ENCODE measurements at places on chromosomes 12 and 14. TPM values are rescaled to one million over a fixed set of nuclear protein-coding genes. Genes with fewer than 3 reads are reported as not detected.

OXA1L gene
- 78.6 TPM for total RNA-seq

CLEC4D gene
- not detected for total RNA-seq

MANSC4 gene
- total RNA-seq: not detected

TAS2R9 gene
- total RNA-seq: not detected

RND1 gene
- total RNA-seq: not detected

DNA sequence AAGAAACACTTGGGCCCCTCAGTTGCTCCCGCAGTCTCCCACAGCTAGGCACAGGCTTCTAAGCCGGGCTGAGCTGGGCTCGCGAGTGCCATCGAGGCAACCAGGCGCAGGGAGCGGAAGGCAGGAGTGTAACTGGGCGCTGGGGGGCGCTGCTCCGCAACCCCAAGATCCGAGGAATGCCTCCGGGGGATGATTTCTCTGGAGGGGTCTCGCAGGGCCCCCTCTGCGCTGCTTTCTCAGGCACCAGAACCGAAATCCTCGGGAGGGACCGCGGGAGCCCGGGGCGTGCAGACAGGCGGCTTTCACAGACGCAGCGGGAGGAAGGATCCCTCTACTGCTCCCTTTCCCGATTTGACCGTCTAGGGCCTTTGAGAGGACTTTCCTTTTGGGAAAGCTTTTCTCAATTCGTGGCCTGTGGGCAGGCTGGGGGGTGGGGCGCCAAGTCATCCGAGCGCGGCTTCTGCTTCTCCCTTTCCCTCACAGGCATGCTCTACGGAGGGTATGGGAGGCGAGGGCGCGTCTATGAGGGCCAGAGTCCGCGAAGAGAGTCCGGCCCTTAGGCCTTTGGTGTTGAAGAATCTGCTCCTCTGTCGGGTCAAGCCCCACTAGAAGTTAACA, 4.3 kb upstream of the NKX2-1 start:
- peaks cover 93% of the 10 kb centered on the region for H3K27me3 ChIP-seq
- H3K36me3 ChIP-seq: no peaks in the 10 kb centered on the region
- no peak overlapping the region for H3K4me3 ChIP-seq
- H3K27ac ChIP-seq: no peak overlapping the region
- no peak for DNase-seq

DNA sequence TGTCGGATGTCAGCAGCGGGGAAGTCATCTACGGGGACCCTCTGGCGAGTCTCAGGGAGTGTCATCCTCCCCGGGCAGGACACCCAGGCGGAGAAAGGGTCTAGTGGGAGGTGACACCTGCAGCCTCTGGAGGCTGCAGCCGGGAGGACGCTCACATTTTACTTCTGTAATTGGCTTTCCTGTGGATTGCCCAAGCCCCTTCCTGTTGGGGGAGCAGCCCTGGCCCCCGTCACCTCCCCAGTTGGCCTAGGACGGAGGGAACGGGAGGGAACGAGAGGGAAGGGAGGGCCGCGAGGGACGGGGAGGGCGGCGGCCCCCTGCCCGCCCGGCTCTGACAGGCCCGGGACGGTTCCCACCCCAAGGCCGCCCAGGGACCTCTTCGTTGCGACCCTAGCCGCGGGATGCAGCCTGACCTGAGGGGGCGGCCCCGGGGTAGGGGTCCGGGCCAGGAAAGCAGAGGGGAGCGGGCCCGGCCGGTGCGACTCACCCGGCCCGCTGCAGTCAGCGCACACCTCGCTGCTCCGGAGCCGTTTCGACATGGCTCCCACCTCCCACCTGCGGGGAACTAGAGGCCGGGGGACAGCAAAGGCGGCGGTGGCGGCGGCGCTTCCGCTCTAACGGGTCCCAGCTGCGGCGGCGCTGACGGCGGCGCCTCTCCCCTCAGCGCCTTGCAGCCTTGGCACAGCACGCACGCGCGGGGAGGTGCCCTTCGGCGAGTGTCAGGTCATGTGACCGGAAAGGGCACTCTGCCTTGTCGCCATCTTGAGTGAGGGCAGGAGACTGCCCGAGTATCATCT, at the start of gene GIT2:
GIT2 (minus strand) TSS at position 683 of the 797 bp plus-strand sequence; CDS start at position 539, 144 bp downstream.
- peak within 1 kb of the TSS; percentile 85 for H3K4me3 ChIP-seq
- peaks cover 39% of the 10 kb centered on the region for H3K4me1 ChIP-seq
- peaks cover under 1% of the 10 kb centered on the region for H3K36me3 ChIP-seq
- H3K27me3 ChIP-seq: no peaks in the 10 kb centered on the region
- 0 out of 2 replicates have a peak within 1 kb of the TSS, but pooled peaks have one; percentile 12 for H3K27ac ChIP-seq
- peak; percentile 96 for DNase-seq

- peaks cover 13% of the 10 kb centered on the region for H3K36me3 ChIP-seq
- H3K27ac ChIP-seq: no peak overlapping the region
- no peak for DNase-seq
Measured at GRCh38 chr12:78038986-78039385, 208.3 kb downstream of the NAV3 start.

- H3K27me3 ChIP-seq: no peaks in the 10 kb centered on the region
- H3K36me3 ChIP-seq: no peaks in the 10 kb centered on the region
- no peaks in the 10 kb centered on the region for H3K4me1 ChIP-seq
Measured at GRCh38 chr14:100085462-100085861, 20.2 kb downstream of the EVL start.

GRCh38 chr12:109253913-109254544, 55.1 kb downstream of the FOXN4 start:
- no peak overlapping the region for H3K27ac ChIP-seq
- no peaks in the 10 kb centered on the region for H3K27me3 ChIP-seq
- H3K36me3 ChIP-seq: no peaks in the 10 kb centered on the region
- no peaks in the 10 kb centered on the region for H3K4me1 ChIP-seq

GRCh38 chr12:32820376-32820931, 64.8 kb upstream of the YARS2 start:
- H3K4me1 ChIP-seq: no peaks in the 10 kb centered on the region
- no peak overlapping the region for H3K27ac ChIP-seq
- DNase-seq: no peak
- no peaks in the 10 kb centered on the region for H3K36me3 ChIP-seq
- H3K4me3 ChIP-seq: no peak overlapping the region
- no peaks in the 10 kb centered on the region for H3K27me3 ChIP-seq

DNA sequence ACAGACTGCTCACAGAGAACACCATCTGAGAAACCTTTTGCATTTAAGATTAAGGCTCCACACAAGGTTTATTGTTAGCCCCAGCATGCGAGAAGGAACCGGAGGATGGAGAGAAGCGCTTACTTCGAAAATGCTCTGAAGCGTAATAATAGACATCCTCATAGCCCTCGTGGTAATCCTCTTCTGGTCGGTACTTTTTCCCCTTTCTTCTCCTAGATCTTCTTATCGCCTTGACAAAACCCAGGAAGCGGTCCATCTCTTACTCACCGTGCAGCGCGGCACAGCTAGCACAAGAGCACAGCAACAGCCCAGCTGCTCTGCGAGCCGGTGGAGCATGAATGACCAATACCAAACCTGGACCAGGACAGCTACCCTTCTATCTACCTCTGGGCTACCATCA, 125.1 kb upstream of the GRIP1 start:
- no peak overlapping the region for H3K27ac ChIP-seq
- H3K36me3 ChIP-seq: no peaks in the 10 kb centered on the region
- DNase-seq: peak; percentile 14
- no peak overlapping the region for H3K4me3 ChIP-seq
- H3K4me1 ChIP-seq: no peaks in the 10 kb centered on the region

- H3K27ac ChIP-seq: no peak overlapping the region
- no peaks in the 10 kb centered on the region for H3K36me3 ChIP-seq
- no peak overlapping the region for H3K4me3 ChIP-seq
Measured at GRCh38 chr14:49280566-49280965, 305.6 kb downstream of the RPS29 start.

DNA sequence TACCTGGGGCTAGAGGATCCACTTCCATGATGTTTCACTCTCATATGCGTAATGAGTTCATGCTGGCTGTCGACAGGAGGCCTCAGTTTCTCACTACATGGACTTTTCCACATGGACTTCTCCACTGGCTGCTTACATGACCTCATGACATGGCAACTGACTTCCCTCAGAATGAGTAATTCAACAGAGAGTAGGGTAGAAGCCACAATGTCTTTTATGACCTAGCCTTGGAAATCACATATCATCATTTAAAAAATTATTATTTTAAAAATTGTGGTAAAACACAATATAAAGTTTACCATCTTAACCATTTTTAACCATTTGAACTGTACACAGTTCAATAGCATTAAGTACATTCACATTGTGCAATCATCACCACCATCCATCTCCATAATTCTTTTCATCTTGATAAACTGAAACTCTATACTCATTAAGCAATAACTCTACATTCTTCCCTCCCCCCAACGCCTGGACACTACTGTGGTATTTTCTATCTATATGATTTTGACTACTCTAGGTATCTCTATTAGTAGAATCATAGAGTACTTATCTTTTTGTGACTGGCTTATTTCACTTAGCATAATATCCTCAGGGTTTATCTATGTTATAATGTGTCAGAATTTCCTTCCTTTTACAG, 144.5 kb downstream of the TGFB3 start:
- H3K27me3 ChIP-seq: no peaks in the 10 kb centered on the region
- H3K27ac ChIP-seq: no peak overlapping the region
- no peak overlapping the region for H3K4me3 ChIP-seq
- no peaks in the 10 kb centered on the region for H3K36me3 ChIP-seq

Data from GM23248 (cell line).